ENCODE measurements at places on chromosomes 12 and 14.

DNA sequence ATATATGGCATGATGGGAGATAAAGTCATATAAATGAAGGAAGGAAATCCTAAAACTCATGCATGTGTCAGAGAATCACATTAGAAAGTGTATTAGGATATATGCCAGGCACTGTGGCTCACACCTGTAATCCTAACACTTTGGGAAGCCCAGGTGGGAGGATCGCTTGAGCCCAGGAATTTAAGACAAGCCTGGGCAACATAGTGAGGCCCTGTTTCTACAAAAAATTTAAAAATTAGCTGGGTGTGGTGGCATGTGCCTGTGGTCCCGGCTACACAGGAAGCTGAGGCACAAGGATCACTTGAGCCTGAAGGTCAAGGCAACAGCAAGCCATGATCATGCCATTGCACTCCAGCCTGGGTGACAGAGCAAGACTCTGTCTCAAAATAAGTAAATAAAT lies 130.3 kb upstream of the ARID2 start:
- DNase-seq: no peak

DNA sequence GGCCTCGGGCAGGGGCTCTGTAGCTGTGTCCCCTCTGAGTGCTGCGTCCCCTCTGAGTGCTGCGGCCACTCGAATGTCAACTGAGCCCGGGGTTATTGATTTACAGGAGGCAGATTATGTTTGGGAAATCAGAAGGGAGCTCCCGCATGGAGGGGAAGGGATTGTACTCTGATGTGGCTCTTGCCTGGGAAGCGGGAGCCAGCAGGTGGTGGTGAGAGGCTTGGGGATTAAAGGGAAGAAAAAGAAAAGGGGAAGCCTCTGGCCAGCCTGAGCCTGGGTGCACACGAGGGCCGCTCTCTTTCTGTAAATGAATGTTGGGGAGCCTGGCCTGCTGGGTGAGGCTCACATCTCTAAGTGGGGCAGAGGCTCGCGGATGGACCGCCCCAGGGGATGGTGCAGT lies 143.7 kb downstream of the AACS start:
- no peak for DNase-seq

GRCh38 chr14:95068521-95068920 lies 88.8 kb downstream of the DICER1 start:
- no peak for DNase-seq

GRCh38 chr12:108914121-108914531 lies 34.2 kb downstream of the DAO start:
- DNase-seq: no peak

DNA sequence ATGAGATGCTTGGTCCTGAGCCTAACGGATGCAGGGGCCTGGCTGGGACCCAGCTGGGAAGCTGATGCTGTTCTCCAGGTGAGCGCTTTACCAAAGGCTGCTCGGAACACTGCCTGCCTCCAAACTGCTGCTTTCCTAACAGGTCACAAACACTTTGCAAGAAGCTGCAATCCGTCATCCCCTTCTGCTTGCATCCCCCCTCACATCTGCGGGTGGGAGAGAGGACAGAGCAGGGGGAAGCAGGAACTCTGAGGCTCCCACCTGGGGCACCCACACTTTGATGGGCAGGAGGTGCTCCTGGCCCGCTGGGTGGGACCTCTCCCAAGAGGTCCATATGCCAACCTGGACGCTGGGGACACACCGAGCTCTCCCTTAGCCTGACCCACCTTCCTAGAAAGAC lies 24.9 kb upstream of the PPP2R5C start:
- DNase-seq: no peak

GRCh38 chr14:68458840-68459469 lies 333.9 kb downstream of the ZFP36L1 start:
- no peak for DNase-seq

Measured in activated CD4-positive, alpha-beta T cell treated with anti-CD3 and anti-CD28 coated beads, Interleukin-2, amount 10 ng/mL, durations not matched to agents 24 days and 14 days (primary cell).